Esophagus squamous epithelium (tissue), 5 donors: ENCODE measurements at places on chromosomes 2 and 18.

DNA sequence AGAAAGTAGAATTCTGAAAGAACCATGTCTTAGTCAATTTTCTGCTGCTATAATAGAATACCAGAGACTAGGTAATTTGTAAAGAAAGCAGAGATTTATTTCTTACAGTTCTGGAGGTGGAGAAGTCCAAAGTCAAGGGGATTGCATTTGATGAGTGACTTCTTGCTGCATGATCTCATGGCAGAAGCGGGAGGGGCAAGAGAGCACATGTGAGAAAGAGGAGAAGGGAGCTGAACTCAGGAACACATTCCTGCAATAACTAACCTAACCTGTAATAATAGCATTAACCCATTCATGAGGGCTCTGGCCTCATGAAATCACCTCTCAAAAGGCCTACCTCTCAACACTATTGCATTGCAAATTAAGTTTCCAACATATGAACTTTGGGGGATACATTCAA is 797.5 kb upstream of the POU3F3 start:
- DNase-seq, result no peak

DNA sequence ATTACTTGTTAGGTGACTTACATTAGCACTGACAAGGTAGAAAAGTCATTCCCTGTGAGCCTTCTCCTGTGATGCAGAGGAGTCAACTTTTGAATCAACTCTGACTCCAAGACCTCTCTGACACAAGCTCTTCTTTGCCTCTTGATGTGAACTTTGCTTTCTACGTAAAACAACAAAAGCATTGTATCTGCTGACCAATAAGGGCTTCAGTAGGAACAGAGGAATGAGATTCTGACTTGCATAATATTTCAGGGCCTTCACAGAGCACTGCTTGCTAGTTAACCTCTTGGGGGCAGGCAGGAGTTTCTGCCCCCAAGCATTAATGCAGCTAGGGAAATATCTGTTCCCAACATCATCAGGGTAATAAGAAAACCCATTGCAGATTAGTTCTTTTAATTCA is 791.5 kb downstream of the BCL11A start:
- no peak for DNase-seq

DNA sequence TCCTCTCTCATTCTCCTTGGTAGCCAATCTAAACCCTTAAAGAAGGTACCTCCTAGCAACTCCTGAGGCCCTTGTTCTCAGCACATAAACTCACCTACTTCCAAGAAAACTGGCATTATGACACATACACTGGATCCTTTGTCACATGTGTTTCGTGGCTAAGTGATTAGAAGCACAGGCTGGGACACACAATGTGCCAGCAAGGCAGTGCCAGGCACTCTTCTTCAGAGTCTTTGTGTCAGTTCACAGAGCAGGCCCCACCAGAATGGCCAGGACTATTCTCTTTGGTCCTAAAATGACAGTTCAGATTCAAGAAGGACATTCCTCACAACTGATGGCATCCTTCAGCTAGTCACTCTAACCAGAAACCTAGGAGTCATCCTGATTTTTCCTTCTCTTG is 40.3 kb downstream of the SMC6 start:
- DNase-seq, result no peak

DNA sequence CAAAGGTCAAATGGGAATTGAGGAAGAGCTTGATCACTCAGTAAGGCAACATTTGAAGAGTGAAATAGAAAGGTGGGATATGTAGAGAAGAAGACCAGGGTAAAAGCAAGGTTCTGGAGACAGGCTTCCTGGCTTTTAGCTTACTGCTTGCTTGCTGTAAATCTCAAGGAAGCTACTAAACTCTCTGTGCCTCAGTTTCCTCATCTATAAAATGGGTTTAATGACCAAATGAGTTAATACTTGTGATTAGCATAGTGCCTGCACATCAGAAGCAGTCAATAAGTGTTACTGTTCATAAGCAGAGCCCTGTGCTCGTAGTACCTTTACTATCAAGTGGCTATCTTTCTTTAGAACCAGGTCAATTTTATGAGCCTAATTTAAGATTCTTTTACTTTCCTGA is 222.2 kb upstream of the ITGA4 start:
- no peak for DNase-seq

- no peak for DNase-seq
These were observed 33.3 kb downstream of the NDUFA10 start for GRCh38 chr2:239991689-239992314.

- no peak for DNase-seq
These were observed 179.6 kb downstream of the RNF144A start for GRCh38 chr2:7096726-7097352.

DNA sequence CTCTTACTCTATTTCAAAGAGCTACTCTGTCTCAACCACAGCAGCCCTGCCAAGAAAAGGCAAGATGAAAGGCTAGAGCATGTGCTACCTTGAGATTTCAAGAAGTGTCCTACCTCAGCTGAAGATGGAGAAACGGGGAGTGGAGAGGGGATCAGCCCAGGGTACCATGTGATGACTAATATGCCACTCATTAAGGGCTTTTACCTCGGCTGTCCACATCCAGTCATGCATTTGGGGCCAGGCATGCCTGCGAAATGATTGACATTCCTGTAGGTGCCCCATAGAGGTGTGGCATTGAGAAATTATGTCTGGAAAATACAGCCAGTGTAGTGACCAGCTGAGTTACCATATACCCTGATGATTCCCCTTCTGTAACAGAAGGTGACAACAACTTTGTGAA is 96.1 kb downstream of the NRP2 start:
- DNase-seq, result no peak

- no peak for DNase-seq
These were observed 1.0 kb downstream of the CXCR4 start for GRCh38 chr2:136116813-136117390.

GRCh38 chr2:4745056-4745991 is 946.9 kb upstream of the SOX11 start:
- no peak for DNase-seq

- no peak for DNase-seq
These were observed 30.3 kb upstream of the B3GNT7 start for GRCh38 chr2:231364961-231365810.

DNA sequence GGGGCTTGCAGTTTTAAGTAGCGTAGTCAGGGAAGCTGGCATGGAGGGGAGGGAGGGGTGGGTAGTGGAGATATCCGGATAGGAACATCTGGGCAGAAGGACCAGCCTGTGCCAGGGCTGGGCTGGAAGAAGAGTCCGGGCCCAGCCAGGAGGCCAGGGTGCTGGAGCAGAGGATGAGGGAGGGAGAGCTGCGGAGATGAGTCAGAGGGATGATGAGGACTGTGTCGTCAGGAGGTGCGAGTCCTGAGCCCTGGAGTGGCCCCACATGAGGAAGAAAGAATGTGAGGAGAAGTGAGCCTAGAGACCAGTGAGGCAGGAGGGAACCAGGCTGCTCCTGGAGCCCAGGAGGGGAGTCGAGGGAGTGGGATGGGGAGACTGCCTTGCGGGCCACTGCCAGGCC is 82.4 kb downstream of the CTIF start:
- no peak for DNase-seq

GRCh38 chr18:44557616-44558151 is 123.0 kb upstream of the SETBP1 start:
- no peak for DNase-seq

GRCh38 chr2:101331202-101331601 is 22.7 kb upstream of the RNF149 start:
- DNase-seq, result no peak

GRCh38 chr2:139438478-139438877 is 658.3 kb upstream of the NXPH2 start:
- no peak for DNase-seq

DNA sequence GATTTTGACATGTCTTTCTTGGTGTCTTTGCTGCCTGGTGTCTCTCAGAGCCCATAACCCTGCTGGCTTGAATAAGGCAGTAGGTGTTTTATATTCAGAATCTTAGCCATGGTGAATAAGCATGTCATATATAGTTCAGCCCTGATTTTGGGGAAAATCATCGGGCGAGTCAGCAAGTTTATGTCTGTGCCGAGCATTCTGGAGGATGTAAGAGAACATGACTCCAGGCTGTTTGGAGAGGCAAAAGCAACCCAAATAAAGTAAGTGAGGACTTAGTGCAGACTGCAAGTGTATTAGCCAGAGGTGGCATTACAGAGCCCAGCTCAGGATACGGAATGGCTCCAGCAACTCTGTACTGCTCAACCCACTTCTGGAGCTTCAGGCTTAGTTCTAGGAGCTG is 50.3 kb downstream of the TCF7L1 start:
- DNase-seq, result no peak

DNA sequence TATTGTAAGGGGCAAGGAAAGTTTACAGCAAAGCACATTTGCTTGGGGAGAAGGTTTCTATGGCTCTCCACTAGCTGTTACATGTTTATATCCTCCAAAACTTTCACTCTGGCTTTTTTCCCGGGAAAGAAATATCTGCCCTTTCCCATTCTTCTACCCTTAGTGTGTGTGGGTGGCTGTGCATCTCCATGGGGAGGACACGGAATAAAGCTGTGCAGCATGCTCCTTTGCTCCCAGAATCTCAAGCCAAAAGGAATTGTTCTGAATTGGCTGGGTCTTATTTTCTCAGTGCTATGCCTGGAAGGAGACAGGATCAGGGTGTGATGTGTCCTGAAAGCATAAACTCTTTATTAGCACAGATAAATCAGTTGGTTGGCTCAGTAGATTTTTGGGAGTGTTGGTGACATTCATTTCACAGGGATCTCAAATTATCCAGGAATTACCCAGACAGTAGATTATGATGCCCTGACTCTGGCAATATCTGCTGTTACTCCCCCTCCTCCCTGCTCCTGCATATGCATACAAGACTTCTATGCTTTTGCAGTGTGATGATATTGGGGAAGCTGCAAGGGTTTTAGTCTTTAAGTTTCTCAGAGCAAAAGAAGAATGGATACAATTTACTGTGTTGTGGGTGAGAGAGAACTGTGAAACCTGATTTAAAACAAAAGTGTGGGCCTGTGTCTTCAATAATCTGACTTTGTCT is 63.1 kb downstream of the PARD3B start:
- DNase-seq, result no peak

DNA sequence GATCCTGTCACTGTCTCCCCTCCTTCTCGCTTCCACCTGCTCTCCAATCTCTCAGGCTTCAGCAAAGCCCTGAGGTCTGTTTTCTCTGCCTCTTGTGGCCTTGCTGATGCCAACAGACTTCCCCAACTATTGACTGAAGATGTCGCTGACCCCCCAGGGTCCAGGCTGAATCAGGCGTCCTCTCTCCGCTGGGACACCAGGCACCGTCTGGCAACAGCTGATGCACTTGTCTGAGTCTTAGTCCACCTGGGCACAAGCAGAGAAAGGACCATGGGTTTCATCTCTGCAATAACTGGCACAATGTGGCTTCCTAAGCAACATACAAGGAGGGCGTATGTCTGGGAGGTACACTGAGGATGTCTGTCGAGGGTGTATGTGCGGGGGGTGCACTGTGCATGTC is 248.7 kb upstream of the MYT1L start:
- no peak for DNase-seq

- no peak for DNase-seq
These were observed 221.5 kb upstream of the SLC35G4 start for GRCh38 chr18:11387880-11388279.

GRCh38 chr2:6982934-6983589 is 65.8 kb downstream of the RNF144A start:
- no peak for DNase-seq

GRCh38 chr2:186423481-186423880 is 62.6 kb upstream of the ZC3H15 start:
- DNase-seq, result no peak

- DNase-seq, result no peak
These were observed 845 bp downstream of the EML4 start for GRCh38 chr2:42169874-42170521.

- DNase-seq, result no peak
These were observed 142.0 kb downstream of the MBD5 start for GRCh38 chr2:148162871-148163270.

DNA sequence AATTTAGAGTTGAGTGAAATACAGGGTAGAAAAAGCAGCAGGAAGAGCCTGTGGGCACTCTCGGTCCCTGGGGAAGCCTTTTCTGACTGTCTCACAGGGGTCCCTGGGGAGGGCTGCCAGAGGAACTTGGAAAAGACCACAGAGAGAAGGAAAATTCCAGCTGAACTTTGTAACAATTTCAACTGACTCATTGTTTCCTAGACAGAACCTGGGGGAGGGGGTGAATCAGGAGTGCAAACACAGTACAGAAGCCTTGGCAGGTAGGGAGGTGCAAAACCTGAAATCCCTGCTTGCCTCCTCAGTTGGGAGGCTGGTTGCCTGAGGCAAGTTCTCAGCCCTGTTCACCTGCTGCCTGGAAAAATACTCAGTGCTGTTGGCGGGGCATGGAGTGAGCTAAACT is 106.8 kb downstream of the GRB14 start:
- DNase-seq, result no peak

DNA sequence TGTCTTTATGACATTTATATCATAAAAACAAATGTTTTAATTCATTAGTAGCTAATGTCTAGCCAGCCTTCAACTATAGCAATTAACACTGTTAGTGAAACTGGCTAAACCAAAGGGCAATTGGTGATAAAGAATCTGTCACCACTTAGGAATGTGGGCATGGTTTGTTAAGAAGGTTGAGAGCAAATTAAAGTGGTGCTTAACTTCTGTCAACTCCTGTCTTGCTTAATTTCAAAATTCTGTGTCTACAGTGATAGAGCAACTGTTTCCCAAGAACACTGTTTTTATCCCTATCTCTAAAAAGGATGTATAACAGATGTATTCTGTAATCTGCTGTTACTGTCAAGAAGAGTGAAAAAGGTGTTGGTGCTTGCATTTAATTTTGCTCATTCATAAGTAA is 36.5 kb downstream of the CFAP36 start:
- DNase-seq, result no peak

- DNase-seq, result no peak
These were observed 52.7 kb downstream of the SMAD4 start for GRCh38 chr18:51082571-51083267.

DNA sequence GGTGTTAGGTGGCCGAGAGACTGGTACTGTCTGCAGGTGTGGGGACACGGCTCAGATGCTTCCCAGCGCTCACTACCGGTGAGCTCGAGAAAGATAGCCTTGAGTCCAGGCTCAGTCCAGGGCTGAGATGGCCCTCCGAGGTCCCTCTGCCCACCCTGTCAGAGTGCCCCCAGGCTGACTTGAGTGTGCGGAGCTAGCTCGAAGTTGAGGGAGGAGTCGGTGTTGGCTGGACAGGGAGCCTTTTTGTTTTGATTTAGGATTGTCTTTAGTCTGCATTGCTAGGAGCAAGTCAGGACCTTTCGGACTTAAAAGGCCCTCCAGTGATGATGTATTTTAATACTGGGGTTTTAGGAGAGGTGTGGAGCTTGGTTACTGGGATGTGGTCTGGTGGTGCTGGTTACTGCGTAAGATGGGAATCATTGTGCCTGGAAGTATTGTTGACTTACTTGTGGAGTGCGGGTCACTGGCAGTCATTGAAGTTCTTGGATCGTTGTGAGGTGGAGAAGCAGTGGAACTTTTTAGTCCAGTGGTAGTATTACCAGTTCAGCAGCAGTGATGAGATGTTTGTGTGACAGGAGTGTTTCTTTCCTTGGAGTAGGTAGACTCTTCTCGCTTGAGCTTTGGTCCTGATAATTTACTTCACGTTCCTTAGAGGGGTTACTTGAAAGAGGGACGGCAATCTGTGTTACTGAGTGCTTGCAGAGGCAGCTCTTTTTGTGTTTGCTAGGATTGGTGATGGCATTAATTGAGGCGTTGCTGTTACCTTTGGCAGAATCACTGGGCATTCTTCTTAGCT is 633 bp downstream of the KIAA1328 start:
- peak; percentile 40 for DNase-seq
